ENCODE measurements at places on chromosomes 13 and 19. TPM values are rescaled to one million over a fixed set of nuclear protein-coding genes. Genes with fewer than 3 reads are reported as not detected.

C1QTNF9 gene
- total RNA-seq = 0.32 TPM

DNA sequence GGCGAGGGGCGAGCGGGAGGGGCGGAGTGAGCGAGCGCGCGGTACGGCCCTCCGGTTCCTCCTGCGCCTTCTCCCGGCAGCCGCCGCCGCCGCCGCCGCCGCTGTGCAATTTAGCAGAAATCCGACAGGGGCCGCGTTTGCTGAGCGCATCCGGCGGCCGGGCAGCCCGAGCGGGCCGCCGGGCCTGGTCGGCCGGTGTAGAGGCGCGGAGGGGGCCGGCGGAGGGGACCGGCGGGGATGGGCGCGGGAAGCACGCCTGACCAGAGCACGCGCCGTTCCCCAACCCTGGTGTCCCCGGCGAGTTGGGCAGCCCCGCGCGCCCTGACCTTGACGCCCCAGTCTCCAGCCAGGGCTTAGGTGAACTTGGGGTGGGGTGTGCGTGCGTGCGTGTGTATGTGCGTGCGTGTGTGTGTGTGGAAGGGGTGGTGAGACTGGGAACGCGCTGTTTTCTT is 144.5 kb upstream of the ZNF536 start:
- H3K4me1 ChIP-seq = peaks cover 32% of the 10 kb centered on the region
- no peaks in the 10 kb centered on the region for H3K36me3 ChIP-seq
- peaks cover 32% of the 10 kb centered on the region for H3K27me3 ChIP-seq

CILP2 gene
- total RNA-seq = 0.42 TPM

GRCh38 chr13:112905619-112905989 is 63.4 kb upstream of the MCF2L start:
- DNase-seq = no peak
- H3K4me3 ChIP-seq = no peak overlapping the region
- H3K4me1 ChIP-seq = no peaks in the 10 kb centered on the region
- no peaks in the 10 kb centered on the region for H3K36me3 ChIP-seq

DNA sequence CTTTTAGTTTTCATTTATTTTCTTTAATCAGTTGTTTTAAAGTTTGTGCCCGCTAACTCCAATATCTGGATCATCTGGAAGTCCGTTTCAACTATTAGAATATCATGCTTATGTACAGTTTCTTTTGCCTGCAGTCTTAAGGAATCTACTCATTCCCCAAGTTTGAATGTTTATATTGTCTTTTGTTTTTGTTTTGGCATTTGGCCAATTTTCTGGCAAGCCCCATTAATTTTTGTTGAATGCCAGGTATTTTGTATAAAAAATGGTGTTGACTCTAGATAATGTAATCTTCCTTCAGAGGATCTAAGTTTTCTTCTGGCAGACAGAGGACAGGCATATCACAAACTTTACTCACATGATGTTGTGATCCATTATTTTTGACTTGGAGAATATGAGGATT is 11.1 kb upstream of the ZNF235 start:
- H3K4me3 ChIP-seq = no peak overlapping the region
- H3K27me3 ChIP-seq = no peaks in the 10 kb centered on the region
- DNase-seq = no peak
- H3K4me1 ChIP-seq = no peaks in the 10 kb centered on the region

DNA sequence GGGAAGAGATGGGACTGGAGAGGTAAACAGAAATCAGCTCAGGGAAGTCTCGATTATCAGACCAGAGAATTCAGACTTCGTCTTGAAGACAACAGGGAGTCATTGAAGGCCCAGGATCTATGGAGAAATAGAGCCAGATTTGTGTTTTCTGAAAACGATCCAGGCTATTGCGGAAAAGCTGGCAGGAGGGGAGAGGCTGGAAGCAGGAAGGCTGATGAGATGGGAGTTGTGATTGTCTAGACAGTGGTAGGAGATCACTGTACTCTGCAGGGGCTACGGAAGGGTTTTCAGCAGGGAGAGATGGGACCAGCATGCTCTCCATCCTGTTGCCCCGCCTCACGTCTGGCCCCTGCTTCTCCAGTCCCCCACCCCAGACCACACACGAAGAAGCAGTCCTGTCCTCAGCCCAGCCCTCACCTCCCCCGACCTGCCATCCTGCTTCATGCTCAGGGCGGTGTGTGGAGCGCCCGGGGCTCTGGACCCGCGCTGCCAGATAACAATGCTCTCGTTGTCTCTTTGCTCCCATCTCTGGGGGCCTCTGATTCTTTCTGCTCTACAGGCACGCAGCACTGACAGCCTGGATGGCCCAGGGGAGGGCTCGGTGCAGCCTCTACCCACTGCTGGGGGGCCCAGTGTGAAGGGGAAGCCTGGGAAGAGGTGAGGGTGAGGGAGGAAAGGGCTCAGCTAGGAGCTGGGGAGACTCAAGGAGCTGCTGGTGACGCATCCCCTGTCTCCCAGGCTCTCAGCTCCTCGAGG is 1.9 kb downstream of the ARHGAP33 start:
- DNase-seq = no peak
- H3K36me3 ChIP-seq = peaks cover 42% of the 10 kb centered on the region
- peaks cover 21% of the 10 kb centered on the region for H3K4me1 ChIP-seq
- no peaks in the 10 kb centered on the region for H3K27me3 ChIP-seq

GRCh38 chr19:51258165-51259160 is 7.6 kb downstream of the SIGLECL1 start:
- DNase-seq = no peak
- no peaks in the 10 kb centered on the region for H3K36me3 ChIP-seq
- H3K4me1 ChIP-seq = no peaks in the 10 kb centered on the region
- H3K4me3 ChIP-seq = no peak overlapping the region
- no peaks in the 10 kb centered on the region for H3K27me3 ChIP-seq

FPR3 gene
- 9.9 TPM for total RNA-seq

- H3K4me3 ChIP-seq = no peak overlapping the region
- DNase-seq = no peak
- H3K27me3 ChIP-seq = no peaks in the 10 kb centered on the region
These were observed 32.0 kb downstream of the NAXD start for GRCh38 chr13:110647365-110647737.

CYP4F2 gene
- total RNA-seq = not detected

C19orf85 gene
- not detected for total RNA-seq

GRCh38 chr13:44713788-44714469 is 137.8 kb upstream of the TSC22D1 start:
- no peak overlapping the region for H3K4me3 ChIP-seq
- H3K36me3 ChIP-seq = no peaks in the 10 kb centered on the region
- H3K4me1 ChIP-seq = no peaks in the 10 kb centered on the region
- no peaks in the 10 kb centered on the region for H3K27me3 ChIP-seq
- H3K27ac ChIP-seq = no peak overlapping the region

MYPOP gene
- total RNA-seq = 7.4 TPM

STARD13 gene
- 57.0 TPM for total RNA-seq

- no peaks in the 10 kb centered on the region for H3K4me1 ChIP-seq
- DNase-seq = no peak
- H3K4me3 ChIP-seq = no peak overlapping the region
- H3K27ac ChIP-seq = no peak overlapping the region
These were observed 15.2 kb upstream of the IZUMO2 start for GRCh38 chr19:50178320-50178719.

DNA sequence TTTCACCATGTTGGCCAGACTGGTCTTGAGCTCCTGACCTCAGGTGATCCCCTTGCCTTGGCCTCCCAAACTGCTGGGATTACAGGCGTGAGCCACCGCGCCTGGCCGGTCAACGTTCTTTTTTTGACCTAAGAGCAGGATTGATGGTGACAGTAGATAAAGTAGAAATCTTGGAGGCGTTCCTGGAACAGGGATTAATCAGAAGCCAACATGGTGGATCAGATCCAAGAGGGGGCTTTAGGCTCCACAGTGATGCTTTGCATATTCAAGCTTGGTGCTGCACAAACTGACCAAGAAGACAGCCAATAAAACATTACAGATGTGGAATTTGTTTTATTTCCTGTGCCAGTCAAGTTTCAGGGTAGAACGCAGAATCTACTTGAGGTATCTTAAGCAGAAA is 271.2 kb downstream of the FGF9 start:
- no peak for DNase-seq
- no peaks in the 10 kb centered on the region for H3K4me1 ChIP-seq
- no peaks in the 10 kb centered on the region for H3K27me3 ChIP-seq
- H3K4me3 ChIP-seq = no peak overlapping the region
- H3K36me3 ChIP-seq = no peaks in the 10 kb centered on the region

GNA15 gene
- total RNA-seq = 13.8 TPM

GRCh38 chr19:56671613-56671994 is at the start of gene ZNF835:
Gene ZNF835, minus strand, starts transcription at chr19:56671757. Its CDS starts 6,559 bp downstream, at chr19:56665198.
- peak within 1 kb of the TSS; percentile 49 for H3K27ac ChIP-seq
- H3K36me3 ChIP-seq = no peaks in the 10 kb centered on the region
- no peaks in the 10 kb centered on the region for H3K27me3 ChIP-seq
- H3K4me1 ChIP-seq = peaks cover 20% of the 10 kb centered on the region

GRCh38 chr19:13574933-13575332 is 68.7 kb upstream of the CACNA1A start:
- H3K27ac ChIP-seq = no peak overlapping the region
- no peaks in the 10 kb centered on the region for H3K27me3 ChIP-seq
- H3K4me1 ChIP-seq = no peaks in the 10 kb centered on the region
- no peak overlapping the region for H3K4me3 ChIP-seq
- DNase-seq = no peak

Data from esophagus muscularis mucosa (tissue), 4 donors.